GM18507 (cell line): ENCODE measurements at places on chromosomes 6 and 20.

DNA sequence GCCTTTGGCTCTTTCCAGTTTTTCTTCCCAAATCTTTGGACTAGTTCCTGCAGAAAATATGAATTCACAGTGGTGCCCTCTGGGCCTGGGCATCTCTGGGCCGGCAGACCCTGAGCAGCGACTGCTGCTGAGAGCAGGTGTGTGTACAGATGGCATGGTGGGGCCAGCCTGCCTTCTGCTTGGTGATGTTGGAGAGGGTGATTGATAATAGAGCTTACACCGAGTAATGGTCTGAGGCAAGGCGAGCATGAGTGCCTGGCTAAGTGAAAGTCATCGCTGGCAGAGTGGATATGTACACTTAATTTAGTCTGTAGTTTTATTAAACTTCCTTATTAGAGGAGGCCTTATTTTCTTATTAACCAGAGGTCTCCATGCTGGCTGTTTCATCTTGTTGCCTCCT, 156.9 kb downstream of the CDKAL1 start:
- DNase-seq = no peak

- no peak for DNase-seq
Observed at GRCh38 chr6:53042112-53042511, 23.1 kb upstream of the FBXO9 start.

GRCh38 chr20:56308036-56308435, 50.7 kb upstream of the FAM210B start:
- DNase-seq = no peak

DNA sequence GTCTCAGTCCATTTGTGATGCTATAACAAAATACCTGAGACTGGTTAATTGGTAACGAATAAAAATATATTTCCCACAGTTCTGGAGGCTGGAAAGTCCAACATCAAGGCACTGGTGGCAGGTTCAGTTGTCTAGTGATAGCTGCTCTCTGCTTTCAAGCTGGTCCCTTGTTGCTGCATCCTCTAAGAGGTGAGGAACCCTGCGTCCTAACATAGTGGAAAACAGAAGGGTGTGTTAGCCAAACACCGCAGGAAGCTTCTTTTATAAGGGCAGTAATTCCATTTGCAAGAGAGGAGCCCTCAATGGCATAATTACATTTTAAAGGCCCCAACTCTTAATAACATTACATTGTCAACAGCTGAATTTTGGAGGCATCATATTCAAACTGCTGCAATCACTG, 372.7 kb downstream of the ADGRB3 start:
- no peak for DNase-seq

DNA sequence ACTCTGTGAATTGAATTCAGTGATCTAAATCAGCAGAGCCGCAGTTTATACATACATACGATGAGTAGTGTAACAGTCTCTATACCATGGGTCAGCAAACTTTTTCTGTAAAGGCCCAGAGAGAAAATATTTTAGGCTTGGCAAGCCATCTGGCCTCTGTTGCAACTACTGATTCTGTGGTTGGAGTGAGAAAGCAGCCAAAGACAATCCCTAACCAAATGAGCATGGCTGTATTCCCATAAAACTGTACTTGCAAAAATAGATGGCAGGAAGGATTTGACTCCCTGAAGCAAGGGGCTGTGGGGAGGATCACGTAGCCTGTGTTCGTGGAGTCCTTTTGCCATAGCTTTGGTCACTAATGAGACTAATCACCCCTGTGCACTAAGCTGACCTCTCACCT, 17.9 kb upstream of the MOCS1 start:
- no peak for DNase-seq

DNA sequence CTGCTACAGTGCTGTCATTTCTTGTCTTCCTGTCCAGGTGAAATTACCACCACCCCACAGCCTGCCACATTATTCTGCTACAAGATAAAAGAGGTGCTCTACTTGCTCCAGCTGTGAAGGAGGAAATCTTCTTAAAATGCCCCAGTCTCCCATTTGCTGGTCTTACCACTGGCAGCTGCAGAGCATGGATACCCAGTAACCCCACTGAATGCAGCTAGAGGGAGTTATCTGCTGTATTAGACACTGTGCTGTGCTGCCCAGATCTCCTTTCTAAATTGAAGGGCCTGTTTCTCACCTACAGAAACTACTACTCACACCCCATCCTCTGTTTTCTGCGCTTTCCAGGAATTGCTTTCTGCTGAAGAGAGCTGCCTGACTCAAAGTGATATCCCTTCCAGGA, 517.8 kb downstream of the PKHD1 start:
- DNase-seq = no peak
